NCI-H1436 treated with DMSO at 0.1 percent for 48 hours (cell line): ENCODE measurements at places on chromosomes 11 and 22.

- no peak for DNase-seq
These were observed 1024.9 kb upstream of the CNTN5 start for GRCh38 chr11:97995874-97996273.

GRCh38 chr11:87263979-87264378 lies 226.2 kb downstream of the TMEM135 start:
- DNase-seq, result no peak

- no peak for DNase-seq
These were observed 1.0 kb downstream of the RTN3 start for GRCh38 chr11:63682066-63683021.

GRCh38 chr11:110467556-110467955 lies 37.8 kb downstream of the FDX1 start:
- DNase-seq, result no peak
